ENCODE measurements at places on chromosomes 2 and 18.

- no peak for DNase-seq
These were observed 189.5 kb upstream of the HDAC4 start for GRCh38 chr2:239590276-239590675.

GRCh38 chr2:61645911-61646310, 107.8 kb upstream of the XPO1 start:
- DNase-seq: peak; percentile 83

- no peak for DNase-seq
These were observed 95.6 kb upstream of the MGAT5 start for GRCh38 chr2:134158295-134158694.

DNA sequence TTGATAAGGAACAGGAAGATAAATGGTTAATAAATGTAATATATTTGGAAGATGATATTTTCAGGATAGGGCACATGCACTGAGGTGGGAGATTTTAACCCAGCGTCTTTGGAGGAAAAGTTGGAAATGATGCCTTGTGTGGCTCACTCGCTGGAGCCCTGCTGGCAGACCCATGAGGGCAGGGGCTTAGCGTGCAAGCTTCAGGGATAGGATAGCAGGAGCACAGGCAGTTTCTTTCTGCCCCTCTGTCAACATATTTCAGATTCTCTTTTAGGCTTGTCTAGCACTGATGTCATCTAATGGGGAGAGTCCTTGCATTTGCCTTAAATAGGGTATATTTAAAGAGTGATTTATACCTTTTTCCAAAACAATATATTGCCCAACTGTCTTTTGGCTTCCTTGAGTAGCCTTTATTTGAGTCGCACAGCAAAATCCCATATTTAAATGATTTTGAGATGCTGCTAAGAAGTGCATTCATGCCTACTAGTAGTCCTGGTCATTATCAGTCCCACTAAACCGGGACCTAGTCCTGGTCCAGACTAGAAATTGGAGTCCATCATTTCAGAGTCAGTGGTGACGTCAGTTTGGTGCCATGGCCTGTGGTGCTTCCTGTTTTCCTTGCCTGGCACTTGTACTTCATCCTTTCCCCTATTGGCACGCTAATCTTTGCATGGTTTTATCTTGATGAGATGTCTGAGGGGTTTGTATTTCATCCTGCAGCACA, 45.8 kb downstream of the SH3RF3 start:
- no peak for DNase-seq

- no peak for DNase-seq
These were observed 32.1 kb downstream of the PDIA6 start for GRCh38 chr2:10780491-10780820.

GRCh38 chr18:69000366-69000765, 202.5 kb downstream of the CCDC102B start:
- DNase-seq: no peak

DNA sequence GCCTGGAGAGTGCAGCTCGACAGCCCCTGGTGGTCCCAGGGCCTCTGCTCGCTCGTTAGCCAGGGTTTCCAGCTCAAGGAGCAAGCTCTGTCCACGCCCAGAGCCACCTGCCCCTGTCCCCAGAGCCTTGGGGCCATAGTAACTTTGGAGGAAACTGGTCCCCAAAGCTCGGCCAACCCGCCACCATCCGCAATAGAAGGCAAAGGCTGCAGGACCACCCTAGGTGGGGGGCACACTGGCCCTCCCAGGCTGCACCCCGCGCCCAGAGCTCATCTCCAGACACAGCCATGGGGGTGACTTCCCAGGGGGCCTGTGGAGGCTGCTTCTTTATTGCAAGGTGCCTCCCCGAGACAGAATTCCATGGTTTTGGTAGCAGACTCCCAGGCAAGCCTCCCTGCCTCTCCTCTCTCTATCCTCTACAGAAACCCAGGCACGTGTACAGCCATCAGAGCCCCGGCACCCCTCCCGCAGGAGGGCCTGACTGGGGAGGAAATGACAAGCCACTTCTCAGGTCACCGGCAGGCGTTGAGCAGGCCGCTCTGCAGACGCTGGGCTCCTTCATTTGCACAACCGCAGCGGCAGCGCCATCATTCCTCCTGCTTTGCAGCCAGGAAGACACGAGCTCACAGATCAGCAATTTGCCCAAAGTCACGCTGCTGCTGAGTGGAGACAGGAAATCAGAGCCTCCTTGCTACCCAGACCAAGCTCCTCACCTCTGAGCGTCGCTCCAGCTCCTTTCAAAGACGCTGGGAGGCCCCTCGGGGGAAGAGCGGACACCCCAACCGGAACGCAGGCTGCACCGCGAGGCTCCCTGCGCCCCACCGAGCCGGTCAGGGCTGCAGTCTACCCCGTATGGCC, 80.2 kb downstream of the NDUFA10 start:
- DNase-seq: peak; percentile 26

DNA sequence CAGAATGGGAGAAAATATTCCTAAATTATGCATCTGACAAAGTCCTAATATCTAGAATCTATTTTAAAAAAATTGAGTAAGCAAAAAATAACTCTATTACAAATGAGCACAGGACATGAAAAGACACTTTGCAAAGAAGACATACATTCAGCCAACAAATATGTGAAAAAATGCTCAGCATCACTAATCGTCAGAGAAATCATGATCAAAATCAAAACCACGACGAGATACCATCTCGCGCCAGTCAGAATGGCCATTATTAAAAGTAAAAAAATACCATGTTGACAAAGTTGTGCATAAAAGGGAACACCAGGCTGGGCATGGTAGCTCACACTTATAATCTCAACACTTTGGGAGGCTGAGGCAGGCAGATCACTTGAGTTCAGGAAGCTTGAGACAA, 63.5 kb downstream of the EVA1A start:
- peak; percentile 39 for DNase-seq

DNA sequence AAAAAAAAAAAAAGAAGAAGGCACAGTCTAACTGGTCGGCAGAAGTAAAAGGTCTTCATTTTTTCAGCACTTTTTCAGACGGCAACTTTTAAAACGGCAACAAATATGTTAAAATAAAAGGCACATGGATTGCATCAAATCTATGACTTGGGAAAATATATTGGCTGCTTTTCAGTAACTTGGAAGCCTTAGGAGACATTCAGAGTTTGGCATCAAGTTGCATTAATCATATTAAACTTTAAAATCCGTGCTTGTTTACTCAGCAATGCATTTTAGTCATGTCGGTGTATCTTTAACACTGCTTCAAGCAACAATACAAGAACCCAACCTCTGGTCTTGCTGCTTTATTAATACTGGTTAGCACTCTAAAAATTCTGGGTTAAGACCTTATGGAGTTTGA, 111.1 kb downstream of the MEP1B start:
- DNase-seq: peak; percentile 64

GRCh38 chr2:111662771-111663470, 221.1 kb downstream of the ANAPC1 start:
- DNase-seq: no peak

- no peak for DNase-seq
These were observed 184.1 kb upstream of the GLI2 start for GRCh38 chr2:120551522-120551921.

DNA sequence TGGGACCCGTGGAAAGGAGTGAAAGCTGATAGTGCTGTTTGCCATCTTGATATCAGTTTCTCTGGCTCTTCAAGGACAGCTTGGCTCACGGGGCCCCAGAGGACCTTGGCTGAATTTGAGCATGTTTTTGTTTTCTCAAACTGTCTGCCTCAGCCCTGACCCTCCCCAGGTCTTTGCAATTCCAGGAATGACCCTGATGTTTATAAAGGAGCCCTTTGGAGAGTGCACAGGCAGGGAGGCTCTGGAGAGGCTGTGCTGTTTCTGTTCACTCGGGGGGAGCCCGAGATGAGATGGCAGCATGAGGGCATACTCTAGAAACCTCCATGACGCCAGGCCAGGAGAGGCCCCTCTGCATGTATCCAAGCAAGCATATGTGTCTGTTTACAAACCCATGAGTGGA, 16.4 kb downstream of the IGFBP2 start:
- no peak for DNase-seq

DNA sequence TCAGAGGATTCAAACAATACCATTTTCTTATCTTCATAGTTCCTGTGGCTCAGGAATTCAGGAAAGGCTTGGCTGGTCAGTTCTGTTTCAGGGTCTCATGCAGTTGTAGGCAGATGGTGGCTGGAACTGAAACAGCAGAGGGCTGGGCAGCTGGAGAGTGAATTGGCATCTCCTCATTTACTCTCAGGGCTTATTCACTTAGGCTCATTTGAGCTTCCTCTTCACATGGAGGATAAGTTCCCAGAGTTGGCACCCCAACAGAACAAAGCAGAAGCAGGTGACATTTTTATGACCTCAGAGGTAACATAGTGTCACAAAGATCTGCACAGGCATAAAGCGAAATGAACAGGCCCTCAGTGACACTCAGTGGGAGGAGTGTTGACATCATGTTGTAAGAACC, 66.1 kb downstream of the RBBP8 start:
- DNase-seq: no peak

DNA sequence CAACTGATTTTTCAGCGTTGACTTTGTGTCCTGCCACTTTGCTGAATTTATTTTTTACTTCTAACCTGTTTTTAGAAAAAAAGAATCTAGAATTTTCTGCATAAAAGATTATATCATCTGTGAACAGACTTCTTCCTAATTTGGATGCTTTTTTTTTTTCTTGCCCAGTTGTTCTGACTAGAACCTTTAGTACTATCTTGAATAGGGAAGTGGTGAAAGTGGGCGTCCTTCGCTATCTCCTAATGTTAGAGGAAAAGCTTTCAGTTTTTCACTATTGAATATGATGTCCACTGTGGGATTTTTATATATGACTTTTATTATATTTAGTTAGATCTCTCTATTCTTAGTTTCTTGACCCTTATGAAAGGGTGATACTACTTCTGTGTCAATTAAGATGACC, 25.7 kb upstream of the KCNJ13 start:
- DNase-seq: no peak

GRCh38 chr2:237511885-237512405, 24.9 kb downstream of the MLPH start:
- no peak for DNase-seq

DNA sequence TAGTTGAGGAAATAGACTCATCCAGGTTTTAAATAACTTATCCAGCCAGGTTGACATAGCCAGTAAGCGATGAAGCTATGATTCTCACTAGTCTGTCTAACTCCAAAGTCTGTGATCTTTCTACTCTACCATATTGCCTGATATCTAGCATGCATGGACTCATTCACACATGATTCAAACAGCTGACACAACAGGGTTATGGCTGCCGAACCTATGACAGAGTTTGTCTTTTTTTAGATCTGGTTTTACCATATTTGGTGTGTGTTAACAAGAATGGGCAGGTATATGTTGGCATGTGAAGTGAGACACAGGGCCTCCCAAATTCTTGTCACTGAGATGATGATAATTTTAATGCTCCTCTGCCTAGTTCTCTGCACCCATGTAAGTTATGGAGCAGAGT, 210.6 kb downstream of the BABAM2 start:
- no peak for DNase-seq

DNA sequence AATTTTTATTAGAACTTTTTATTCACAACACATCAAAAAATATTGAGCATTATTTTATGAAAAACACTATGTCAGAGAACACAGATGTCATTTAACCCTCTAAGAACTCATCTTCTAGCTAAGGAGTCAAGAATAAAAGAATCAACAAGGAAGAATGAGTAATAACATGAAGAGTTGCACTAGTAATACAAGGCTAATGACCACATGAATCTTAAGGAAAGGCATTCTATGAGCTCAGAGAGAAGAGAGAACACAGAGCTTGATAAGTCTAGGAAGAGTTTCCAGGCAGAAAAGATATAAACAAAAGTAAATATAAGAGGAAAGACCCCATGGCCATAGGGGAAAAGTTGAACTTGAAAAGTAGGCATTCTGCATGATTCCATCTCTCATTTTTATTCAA, 166.5 kb downstream of the MAIP1 start:
- DNase-seq: no peak

- DNase-seq: no peak
These were observed 83.5 kb upstream of the CCDC195 start for GRCh38 chr2:224799691-224800090.

- DNase-seq: peak; percentile 23
These were observed 63.9 kb downstream of the PPP1R1C start for GRCh38 chr2:182049372-182050148.

DNA sequence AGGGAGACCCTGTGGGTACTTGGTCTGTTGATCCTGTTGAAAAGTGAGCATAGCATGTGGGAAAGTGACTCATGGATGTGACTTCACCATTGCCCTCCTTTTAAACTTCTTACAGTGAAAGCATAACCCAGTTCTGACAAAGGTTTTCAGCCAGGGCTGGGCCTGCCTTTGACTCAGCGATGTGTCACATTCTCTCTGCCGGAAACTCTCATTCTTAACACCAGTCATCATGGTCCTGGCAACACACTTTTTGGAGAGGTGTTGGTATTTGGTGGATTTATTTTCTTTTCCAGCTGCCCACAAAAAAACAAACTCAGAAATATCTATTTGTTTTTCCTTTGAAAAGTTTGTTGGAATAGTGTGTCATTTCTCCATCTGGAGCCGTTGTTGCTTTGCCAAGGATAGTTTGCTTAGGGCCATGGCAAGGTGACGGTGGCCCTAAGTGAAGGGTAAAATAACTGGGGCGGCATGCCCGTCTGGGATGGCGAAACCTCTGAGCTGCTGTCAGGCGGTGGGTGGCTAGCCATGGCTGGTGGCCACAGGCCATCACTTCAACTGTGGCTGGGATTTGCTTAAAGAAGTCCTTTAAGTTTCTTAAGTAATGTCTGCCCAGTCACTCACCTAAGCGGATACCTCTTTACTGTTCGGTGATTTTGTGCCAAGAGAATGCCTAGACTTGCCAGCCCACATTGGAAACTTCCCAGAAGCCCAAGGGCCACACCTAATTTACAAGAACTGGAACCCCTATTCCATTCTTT, 123.3 kb downstream of the LTBP1 start:
- peak; percentile 99 for DNase-seq

- no peak for DNase-seq
These were observed 44.2 kb downstream of the LNPK start for GRCh38 chr2:175957845-175958244.

DNA sequence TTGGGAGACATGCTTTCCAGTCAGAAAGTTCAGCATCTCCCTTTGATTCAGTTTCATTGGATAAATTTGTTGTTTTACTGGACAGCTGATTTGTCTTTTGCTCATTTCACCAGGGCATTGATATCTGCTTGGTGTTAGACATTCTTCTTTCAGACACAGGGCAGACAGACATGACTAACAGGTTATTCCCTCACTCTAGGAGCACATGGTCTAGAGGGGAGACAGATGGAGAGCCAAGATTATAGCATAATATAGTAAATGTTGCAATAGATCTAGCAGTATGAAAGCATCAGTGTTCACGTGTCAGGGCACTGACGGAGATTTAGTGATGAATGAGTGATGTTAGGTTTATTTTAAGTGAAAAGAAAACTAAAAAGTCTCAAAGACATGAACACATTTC, 187.0 kb upstream of the CYRIA start:
- DNase-seq: no peak

DNA sequence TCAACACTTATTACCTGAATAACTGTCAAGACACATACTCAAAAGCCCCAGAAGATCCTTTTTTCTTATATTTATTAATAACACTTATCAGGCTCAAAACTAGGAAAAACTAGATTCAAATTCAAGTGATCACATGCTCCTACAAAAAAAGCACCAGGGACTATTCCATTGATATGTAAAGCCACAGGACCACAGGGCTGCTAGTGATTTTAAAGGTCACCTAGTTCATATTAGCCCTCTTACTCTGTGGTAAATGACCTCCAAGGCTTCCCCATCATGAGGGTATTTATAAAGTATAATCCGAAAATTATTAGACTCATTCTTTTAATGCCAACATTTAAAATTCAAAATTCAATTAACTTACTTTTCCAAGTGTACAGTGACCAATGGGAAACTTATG, 52.5 kb downstream of the LRPPRC start:
- no peak for DNase-seq
